ENCODE measurements at places on chromosomes 1 and 21.
A peak's percentile ranks its signal among the peaks of the same experiment; 100 is the strongest.

GRCh38 chr1:112708002-112708448 is 1.1 kb upstream of the RHOC start:
- no peak for DNase-seq

GRCh38 chr1:16418823-16419425 is 18.3 kb downstream of the SPATA21 start:
- peak; percentile 24 for DNase-seq

DNA sequence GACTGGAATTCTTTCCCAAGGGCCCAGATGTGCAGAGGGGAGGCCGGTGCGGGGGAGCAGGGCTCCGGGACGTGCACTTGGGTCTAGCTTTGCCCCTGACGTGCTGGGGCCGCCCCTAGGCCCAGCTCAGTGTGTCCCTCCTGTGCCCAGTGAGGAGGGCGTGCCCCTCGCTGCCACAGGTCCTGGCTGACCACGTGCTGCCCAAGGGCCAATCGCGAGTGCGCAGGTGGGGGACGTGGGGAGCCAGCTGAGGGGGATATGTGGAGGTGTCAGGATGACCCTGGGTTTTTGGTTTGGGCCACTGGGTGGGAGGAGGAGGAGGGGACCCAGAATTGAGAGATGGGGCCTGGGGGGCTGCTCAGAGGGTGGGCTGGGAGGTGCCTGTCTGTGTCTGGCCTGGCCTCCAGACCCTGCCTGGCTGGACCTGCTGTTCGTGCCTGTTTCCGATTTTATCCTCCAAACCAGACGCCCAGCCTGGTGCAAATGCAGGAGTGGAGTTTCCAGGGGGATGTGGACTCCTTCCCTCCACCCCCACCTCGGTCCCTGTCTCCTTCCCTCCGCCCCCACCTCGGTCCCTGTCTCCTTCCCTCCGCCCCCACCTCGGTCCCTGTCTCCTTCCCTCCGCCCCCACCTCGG is 6.1 kb upstream of the RNF223 start:
- peak; percentile 37 for DNase-seq

DNA sequence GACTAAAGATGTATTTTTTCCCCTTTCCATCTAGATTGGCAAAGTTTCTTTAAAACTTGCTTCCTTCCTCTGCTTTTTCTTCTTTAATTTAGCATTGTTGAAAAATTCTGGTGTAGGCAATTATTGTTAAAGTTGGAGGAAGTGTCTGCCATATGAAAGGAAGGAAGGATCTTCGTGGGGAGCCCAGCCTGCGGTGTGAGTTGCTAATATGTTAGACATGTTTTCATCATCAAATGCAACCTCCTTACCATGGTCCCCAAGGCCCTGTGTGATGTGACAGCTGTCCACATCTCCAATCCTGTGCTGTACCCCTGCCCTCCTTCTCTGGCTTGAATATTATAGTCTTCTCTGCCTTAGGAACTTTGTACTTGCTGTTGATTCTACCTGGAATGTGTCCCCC is 81.0 kb upstream of the ZBTB18 start:
- DNase-seq: no peak

GRCh38 chr1:44472620-44473525 is 67.8 kb downstream of the RNF220 start:
- no peak for DNase-seq

DNA sequence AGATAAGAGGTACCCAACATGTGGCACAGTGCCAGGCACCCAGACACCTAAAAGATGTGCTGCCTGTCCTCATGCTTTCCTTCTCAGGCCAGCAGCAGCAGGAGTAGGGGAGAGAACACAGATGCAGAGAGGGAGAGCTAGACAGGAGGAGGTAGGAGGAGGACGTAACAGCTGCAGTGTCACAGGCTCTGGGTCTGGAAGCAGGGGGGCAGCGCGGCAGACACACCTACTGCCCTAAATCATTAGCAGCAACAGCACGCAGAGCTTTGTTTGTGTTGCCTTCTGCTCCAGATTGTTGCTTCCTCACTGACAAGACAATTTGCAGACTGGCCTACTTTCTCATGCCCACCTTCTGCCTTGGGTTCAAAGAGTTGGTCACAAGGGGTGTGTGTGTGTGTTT is 196.7 kb upstream of the DAB1 start:
- DNase-seq: no peak

- DNase-seq: peak; percentile 92
These were observed 9.5 kb upstream of the PADI3 start for GRCh38 chr1:17239420-17239819.

GRCh38 chr1:66831529-66832239 is 30.6 kb upstream of the INSL5 start:
- peak; percentile 22 for DNase-seq

GRCh38 chr21:36693489-36694030 is 5.4 kb upstream of the SIM2 start:
- no peak for DNase-seq

DNA sequence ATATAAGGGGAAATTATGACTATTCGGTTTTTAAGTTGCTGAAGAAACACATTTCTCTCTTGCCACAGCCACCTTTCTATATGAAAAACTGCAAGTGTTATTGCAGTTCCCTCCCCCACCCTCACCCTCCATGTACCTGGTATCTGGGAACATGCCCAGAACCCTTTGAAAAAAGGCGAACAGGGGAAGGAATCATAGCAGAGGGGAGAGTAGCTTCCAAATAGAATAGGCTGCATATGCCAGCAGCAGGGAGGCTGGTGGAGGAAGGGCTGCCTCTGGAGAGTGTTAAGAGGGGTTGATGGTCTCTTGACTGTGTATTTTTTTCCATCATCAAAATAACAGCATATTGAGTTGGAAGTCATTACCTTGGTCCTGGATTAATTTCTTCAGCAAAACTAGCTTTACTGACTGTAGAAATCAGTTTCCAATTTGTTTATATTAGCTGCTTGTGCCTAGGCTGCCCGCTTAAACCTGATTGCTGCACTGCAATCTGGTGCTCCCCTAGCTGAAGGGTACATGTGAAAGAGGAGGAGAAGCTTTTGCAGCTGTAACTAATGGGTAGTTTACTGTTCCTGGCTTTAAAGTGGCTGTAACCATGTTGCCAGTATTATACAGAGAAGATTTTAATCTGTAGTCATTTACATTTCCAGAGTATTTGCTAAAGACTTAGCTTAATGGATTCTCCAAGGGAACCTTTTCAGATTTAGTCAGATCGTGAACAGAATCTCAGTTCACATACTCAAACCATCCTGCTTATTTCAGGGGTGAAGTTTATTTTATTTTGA is 22.7 kb downstream of the AHCYL1 start:
- no peak for DNase-seq

GRCh38 chr1:105894006-105894405 is 1162.5 kb upstream of the PRMT6 start:
- DNase-seq: no peak

DNA sequence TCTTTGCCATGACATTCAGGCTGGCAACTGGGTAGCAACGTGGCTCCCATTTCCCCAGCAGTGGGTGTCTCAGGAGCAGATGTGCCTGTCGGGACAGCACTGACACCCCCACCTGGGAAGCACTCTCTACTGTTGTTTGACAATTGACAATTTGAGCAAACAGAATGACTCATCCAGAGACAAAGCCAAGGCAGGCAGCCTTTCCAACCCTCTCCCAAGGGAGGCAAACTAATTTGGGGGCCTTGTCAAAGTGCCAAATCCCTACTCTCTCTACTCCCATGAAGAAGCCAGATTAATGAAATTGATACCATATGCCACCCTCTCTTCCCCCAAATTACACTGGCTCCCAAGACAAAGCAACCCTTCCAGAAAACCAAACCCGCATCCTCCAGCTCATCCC is 65.6 kb downstream of the GRIK3 start:
- DNase-seq: no peak

- DNase-seq: no peak
These were observed 48.5 kb downstream of the WNT9A start for GRCh38 chr1:227899141-227899819.

GRCh38 chr1:178086294-178086693 is 7.6 kb upstream of the RASAL2 start:
- DNase-seq: peak; percentile 20

DNA sequence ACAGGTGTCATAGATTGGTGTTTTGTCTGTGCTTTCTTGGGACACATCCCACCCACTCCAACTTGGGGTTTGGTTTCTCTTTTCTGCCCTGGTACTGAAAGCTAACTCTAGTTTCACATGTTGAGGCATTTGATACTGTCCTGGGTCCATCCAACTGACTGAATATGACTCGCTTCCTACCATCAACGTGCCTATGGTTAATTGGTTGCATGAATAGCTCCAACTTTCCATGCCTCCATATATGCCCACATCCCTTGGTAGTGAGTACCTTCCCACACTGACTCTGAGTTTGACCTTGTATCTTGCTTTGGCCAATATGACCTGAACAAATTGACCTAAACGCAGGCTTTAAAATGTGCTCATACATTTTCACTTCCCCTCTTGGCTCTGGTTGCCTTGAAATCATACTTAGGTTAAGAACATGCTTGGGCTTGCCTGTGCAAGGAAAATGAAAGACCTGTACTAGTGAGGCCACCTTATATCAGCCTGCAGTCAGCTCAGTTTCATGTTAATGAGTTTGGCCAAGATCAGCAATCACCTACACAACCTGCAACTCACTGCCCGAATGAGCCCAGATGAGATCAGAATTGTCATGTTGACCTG is 81.0 kb upstream of the KCNK2 start:
- DNase-seq: peak; percentile 16

DNA sequence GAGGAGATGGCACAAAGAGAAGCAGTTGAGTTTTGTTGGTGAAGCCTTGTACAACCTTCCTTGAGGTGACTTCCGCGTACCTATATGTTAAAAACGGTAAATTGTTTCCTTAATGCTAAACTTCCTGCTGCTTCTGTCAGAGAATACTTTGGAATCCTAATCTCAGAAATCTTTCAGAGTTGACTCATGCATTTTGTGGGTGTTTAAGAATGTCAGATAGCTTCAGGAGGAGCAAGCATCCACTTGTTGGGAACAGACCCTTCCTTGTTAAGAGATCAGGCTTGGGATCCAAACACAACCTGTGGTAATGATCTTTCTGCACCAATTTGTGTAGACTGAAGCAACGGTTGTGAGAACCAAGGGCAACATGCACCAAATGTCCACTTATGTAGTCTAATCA is 29.5 kb downstream of the AK4 start:
- DNase-seq: peak; percentile 44

GRCh38 chr1:198167436-198167934 is 10.7 kb downstream of the NEK7 start:
- peak; percentile 62 for DNase-seq

- no peak for DNase-seq
These were observed 109.5 kb upstream of the F3 start for GRCh38 chr1:94651076-94651475.

- no peak for DNase-seq
These were observed 30.2 kb downstream of the LPAR3 start for GRCh38 chr1:84862810-84863251.

DNA sequence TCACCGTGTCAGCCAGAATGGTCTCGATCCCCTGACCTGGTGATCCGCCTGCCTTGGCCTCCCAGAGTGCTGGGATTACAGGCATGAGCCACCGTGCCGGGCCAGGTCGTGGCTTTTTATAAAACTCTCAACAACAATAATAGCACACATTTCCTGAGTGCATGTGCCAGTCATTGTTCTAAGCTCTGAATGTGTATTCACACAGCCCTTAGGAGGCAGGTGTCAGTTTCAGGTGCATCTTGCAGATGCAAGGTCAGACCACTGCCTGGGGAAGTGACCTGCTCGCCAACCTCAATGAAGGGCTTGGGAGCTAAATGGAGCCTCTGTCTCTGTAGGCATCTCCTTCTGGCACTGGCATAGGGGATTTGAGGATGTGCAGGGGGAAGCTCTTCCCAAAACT is 1.6 kb upstream of the LEFTY2 start:
- no peak for DNase-seq

- DNase-seq: no peak
These were observed 43.6 kb upstream of the ESRRG start for GRCh38 chr1:216766633-216767327.

- DNase-seq: no peak
These were observed 7.4 kb downstream of the EIF2D start for GRCh38 chr1:206604861-206605260.

DNA sequence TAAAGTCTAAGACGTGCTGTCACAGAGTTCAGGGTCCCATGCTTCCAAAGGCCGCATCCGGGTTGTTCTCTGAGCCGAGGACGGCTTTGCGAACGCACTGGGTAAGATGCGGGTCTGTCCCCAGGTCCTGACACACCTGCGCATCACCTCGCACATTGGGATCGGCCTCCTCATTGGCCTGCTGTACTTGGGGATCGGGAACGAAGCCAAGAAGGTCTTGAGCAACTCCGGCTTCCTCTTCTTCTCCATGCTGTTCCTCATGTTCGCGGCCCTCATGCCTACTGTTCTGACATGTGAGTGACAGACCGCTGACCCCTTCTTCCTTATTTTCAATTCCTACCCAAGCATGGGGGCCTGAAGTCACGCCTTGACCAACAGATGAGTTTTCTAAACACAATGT is 25.3 kb downstream of the TFF3 start:
- no peak for DNase-seq

DNA sequence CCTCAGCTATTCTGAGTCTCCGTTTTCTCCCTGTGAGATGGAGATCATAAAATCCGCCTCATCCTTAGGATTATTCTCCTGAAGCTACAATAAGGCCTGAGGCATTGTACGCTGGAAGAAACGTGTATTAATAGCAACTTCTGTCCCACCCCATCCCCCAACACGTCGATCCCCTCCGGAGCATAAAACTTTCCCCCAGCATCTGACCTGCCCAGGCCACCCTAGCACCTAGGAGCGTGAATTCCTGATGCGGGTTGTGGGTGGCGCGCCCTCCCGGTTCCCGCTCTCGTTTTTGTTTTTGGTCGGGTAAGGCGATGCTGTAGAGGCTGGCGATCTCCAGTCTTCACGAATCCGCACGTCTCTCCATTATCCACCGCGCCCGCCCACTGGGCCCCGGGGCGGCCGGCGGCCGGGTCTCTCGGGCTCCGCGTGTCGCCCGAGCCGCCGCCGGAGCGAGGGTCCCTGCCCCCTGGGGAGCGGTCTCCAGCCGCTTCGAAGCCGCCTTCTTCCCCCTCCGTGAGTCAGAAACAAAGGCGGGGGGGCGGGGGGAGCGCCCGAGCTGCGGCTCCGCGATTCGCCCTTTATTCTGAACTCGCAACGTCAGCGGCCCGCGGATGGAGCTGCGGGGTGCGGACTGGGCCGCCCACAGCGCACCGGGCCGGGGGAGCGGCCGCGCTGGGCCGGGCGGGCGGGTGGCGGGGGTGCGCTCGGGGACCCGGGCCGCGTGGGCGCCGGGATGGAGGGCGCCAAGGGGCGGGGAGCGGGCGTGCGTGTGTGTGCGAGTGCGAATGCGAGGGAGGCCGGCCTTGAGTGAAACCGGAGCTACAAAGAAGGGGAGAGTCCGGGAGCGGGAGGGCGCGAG is at the start of gene PLEKHO1:
Gene PLEKHO1 (plus strand): TSS at position 646 of the 862 bp plus-strand sequence. CDS start 342 bp downstream, outside the sequence.
- peak; percentile 79 for DNase-seq

GRCh38 chr1:212271823-212272485 is 13.3 kb upstream of the PPP2R5A start:
- DNase-seq: no peak

GRCh38 chr1:230215031-230215430 is 148.0 kb downstream of the GALNT2 start:
- peak; percentile 83 for DNase-seq
